GM19239 (cell line): ENCODE measurements at places on chromosomes 3 and 15.

- no peak for DNase-seq
Measured at GRCh38 chr3:123388042-123388441, 60.8 kb downstream of the ADCY5 start.

DNA sequence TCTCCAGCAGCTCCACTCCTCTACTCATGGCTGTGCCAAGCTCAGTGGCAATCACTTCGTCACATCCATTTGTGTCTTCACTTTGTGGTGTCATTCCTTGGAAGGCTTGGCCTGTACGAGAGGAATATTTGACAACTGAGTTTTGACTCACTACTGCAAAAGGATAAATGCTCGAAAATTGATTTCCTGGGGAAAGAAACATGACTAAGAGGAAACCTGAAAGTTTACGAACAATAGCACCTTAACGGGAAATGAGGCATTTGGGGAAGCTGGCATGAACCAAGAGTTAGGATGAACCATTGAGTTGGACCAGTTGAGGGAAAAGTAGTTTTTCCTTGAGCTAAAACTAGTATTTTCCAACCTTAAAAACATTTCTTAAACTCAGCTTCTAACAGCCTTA lies 74.2 kb upstream of the ABHD17C start:
- DNase-seq = no peak

DNA sequence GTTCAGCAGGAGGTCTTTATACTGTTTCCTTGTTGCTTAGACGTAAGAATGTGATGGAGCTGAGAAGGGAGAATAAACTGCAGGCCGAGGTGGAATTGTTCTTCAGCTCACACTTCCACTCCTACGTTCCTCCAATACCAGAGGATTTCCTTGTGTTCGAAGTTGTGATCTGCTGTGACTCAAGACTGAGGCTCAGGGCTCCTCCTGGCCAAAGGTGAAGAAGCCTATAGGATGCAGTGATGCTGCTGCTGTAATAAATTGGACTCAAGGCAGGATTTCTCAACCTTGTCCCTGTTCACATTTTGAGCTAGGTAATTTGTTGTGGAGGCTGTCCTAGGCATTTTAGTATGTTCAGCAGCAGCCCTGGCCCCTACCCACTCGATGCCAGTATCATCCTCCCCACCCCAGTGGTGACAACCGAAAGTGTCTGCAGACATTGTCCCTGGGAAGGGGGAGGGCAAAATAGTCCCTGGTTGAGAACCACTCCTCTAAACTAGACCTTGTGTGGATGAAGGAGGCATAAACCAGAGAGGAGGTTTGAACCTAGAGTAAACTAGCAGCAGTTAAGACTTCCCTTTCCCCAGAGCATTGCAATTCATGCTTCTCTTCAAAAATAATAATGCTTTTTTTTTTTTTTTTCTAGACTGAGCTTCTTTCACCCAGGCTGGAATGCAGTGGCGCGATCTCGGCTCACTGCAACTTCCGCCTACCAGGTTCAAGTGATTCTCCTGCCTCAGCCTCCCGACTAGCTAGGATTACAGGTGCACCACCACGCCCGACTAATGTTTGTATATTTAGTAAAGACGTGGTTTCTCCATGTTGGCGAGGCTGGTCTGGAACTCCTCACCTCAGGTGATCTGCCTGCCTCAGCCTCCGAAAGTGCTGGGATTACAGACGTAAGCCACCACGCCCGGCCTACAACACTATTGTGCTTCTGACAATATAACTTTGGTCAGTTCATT lies 11.1 kb downstream of the RAP2B start:
- no peak for DNase-seq

GRCh38 chr3:151900884-151901643 lies 27.6 kb downstream of the SUCNR1 start:
- DNase-seq = no peak

GRCh38 chr3:187968883-187969580 lies 184.9 kb upstream of the LPP start:
- no peak for DNase-seq
